Stomach (tissue), 19 donors: ENCODE measurements at places on chromosomes 16 and 17.

DNA sequence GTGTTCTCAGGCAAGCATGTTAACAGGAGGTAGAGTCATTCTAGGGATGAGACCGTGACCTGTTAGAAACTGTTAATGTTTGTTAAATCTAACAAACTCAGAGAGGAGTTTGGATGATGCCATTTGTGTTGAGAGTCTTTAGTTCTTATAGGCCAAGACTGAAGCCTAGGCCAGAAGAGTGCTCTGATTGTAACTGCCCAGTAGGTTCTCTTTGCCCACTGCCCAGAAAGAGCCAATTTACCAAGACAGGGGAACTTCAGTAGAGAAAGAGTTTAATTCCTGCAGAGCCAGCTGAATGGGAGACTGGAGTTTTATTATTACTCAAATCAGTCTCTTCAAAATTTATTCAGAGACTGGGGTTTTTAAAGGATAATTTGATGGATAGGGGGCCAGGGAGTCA, 42.5 kb downstream of the ARHGAP44 start:
- DNase-seq: no peak

GRCh38 chr17:50594128-50594823, 33.8 kb downstream of the CACNA1G start:
- no peak for DNase-seq

DNA sequence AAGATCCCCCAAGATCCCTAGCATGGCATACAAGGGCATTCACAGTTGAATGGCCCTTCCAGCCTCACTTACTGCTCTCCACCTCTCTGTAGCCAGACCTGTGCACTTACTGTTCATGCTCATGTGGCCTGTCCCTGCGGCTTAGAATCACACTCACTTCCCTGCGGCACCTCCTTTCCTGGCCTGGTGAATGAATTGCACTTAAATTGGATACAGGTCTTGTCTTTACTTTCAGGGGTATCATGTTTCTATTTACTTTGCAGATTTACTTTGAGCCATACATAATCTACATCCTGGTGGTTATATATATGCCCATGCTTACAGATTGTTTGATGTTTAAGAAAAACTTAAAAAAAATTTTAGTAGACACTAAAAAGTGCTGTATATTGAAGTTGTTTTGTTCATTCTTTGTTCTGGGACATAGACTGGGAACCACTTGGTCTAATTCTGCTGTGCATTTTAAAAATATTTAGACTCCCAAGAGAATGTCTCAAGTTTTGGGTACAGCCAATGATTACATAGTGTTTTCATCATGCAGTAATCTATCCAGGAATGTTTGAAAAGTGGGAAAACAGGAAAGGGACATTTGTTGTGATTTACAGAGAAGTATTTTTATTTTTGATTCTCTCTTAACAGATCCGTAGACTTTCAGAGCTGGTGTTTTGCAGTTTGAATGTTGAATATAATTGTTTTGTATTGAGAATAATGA, 63.9 kb downstream of the NUP88 start:
- no peak for DNase-seq

DNA sequence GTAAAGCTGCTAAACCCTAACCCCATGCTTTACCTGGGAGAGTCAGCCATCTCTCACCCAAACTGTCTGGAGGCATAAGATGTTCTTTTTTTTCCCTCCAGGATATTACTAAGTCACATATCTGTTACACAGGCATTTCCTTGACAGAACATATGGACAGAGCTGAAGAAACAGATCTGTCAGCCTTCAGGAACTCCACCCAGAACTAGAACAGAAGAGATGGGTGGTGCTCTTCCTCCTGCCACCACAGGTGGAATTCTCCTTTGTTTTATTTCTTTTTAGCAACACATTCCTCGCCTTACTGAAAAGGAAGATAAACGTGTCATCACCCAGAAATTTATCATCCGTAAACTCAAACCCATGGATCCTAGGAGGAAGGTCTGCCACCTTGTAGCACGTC, 8.8 kb downstream of the MYCBPAP start:
- no peak for DNase-seq
